ENCODE measurements at places on chromosomes 16 and 17.
A peak's percentile ranks its signal among the peaks of the same experiment; 100 is the strongest.

DNA sequence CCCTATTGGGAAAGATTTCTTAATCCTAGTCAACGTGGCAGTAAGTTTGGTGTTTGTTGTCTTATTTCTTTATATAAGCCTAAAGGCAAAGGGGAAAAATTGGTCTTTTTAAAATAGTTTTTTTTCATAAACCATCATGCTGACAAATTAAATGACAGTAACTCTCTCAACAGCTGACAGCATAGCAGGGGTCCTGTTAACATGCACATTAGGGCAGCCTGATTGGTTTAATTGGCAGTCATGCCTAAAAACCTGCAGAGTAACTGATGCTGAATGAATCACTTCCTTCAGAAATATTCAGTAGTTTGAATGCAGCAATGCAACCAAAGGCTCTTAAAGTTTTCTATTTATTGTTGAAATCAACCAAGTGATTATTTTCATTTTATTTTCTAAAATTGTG lies 85.4 kb downstream of the ITFG1 start:
- no peak for DNase-seq

DNA sequence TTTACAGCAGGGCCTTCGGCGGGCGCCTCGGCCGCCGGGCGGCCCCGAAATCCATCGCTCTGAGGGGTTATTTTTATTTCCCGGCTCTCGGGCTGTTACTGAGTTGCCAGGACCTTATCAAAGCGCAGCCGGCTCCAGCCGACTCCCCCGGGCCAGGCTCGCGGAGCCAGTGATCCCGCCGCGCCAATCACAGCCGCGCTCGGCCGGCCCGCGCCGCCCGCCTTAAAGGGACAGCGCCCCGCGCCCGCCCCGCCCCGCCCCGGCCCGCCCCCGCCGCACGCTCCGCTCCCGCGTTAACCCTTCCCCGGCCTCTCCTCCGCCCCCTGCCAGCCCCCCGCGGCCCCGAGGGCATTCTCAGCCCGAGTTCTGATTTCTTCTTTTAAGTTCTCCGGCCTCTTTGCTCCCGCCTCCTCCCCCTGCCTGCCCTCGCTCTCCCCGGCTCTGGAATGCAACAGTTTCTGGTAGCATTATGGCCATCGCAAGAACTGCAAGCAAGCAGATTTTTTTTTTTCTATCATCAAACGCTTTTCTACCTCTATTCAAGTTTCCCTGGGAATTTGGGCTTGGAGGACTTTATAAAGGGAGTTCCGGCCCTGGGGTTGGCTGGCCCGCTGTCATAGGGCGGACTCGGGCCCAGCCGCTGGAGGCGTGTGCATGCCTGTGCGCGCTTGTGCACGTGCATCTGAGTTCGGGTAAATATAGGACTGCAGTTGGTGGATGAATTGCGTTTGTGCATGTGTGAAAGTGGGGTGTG lies at the start of gene AXIN2:
Gene AXIN2, minus strand, starts transcription at position 197 of the 754 bp plus-strand sequence. CDS start 3,028 bp downstream, outside the sequence.
- peak; percentile 64 for DNase-seq

DNA sequence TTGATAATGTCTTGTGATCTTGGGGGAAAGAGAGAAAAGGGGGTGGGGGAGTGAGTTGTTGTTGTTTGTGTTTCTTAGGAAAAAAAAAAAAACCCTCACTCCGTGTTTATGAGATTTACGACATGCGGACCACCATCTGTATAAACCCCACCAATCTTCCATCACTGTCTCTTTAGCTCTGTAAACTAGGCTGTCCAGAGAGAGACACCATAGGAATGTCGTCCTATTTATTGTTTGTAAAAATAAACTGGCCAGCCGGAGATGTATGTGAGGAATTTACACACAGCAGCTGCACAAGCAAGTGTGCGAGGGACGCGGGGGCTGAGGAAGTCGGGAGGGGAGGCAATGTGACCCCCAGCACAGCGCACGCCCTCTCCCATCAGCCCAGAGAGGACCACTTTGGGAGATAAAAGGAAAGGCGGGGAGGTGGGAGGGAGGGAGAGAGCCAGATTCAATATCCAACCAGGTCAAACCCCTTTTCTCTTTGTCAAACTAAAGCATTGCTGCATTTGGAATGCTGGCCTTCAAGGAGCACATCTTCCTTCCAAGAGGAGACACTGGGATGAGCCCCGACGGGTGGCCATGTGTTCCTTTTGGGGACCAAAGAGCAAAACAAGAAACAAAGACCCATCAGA lies 136.2 kb upstream of the SALL1 start:
- no peak for DNase-seq

DNA sequence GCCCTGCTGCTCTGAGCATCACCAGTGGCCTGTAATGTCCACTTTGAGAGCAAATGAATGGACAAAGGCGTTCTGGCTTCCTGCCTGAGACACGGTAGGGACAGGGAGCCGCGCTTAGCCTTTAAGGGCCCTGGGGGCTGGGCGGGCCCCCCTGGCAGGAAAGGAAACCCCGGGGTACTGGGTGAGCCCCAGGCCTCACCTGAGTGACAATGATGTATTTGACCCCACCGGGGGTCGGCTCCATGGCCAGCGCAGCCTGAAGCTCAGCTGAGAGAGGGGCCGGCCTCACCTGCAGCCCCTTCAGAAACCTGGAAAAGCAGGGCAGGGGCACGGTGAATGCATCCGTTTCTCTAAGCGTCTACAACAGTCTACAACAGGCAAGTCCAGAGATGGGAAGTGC lies 2.2 kb upstream of the CYBA start:
- no peak for DNase-seq

- no peak for DNase-seq
Measured at GRCh38 chr17:17848311-17849082, 11.7 kb upstream of the SREBF1 start.

GRCh38 chr17:82502207-82502606 lies 17.3 kb upstream of the FOXK2 start:
- DNase-seq = no peak

GRCh38 chr17:57899822-57900221 lies 50.0 kb upstream of the MRPS23 start:
- DNase-seq = no peak

DNA sequence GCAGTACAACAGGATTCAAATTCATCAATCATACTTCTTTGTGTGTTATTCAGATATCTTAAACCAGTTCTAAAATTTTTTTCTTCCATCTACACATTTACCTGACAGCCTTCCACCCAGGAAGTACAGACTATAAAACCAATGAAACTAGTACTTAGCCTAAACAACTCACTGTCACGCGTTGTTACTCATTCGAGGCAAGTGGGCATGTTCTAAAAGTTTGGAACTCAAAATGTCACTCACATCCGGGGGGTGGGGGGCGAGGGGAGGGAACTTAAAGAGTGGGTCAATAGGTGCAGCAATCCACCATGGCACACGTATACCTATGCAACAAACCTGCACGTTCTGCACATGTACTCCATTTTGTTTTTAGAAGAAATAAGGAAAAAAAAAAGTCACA lies 90.4 kb upstream of the PLEKHM1 start:
- no peak for DNase-seq

- no peak for DNase-seq
Measured at GRCh38 chr17:74210191-74211140, 2.9 kb upstream of the TTYH2 start.

DNA sequence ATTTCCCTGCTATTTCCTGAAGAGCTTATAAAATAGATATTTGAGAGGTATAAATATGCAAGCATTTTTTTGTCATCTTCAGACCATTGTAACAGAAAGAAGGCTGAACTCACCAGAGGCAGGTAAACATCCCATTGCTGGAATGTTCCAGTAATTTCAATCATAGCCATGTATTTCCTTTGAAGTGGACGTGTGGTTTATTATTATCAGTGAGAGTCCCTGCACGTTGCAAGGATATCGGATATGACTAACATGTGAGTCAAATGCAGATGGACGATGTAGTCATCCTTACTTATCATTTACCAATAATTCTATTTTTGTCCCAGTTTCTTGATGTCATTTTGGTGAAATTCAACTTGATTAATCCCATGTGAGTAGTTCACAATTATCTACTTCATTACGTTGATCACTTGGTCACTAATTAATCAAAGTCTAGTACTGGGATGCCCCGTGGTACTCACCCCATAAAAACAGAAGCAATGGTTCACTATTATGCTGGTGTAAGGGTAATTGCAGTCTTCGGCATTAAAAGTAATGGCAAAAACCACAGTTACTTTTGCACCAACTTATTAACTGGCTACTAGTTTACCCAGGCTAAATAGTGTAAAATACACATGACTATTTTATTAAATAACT lies 89.5 kb downstream of the VAT1L start:
- no peak for DNase-seq

GRCh38 chr17:64420143-64420670 lies 28.7 kb upstream of the MILR1 start:
- DNase-seq = no peak

DNA sequence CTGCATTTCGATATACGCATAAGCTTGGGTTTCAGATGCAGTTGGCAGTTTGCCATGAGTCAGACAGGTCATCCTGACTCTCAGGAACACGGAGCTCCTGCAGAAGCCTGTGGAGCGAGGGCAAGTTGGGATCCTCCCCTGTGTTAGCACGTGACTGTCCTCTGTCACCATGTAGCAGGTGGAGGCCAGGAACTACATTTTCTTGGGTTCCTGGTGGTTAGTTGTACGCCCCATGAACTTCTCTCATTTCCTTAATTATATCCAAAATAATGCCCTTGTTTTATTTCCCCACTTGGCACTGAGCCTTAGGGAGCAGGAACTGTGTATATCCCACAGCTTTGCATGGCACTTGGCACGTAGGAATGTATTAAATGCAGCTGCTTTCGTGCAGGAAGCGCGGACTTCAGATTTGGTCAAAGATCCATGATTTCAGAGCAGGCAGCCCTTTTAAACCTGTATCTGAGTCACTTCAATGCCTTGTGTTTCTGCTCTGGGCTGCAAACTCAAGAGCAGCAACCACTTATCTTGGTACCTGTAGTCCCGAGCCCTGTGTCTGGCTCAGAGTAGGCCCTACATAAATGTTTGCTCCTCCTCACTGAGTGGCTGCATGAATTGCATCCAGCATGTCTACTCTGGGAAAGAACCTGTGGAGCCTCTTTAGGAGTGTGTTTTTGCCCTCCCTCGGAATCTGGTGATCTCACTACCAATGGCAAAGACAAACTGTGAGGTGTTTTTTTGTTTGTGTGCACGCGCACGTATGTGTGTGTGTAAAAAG lies 428.4 kb downstream of the MAF start:
- DNase-seq = no peak

- peak; percentile 27 for DNase-seq
Measured at GRCh38 chr16:49701789-49702494, 154.0 kb downstream of the ZNF423 start.

- no peak for DNase-seq
Measured at GRCh38 chr17:49456183-49456965, 38.7 kb upstream of the NGFR start.

- DNase-seq = no peak
Measured at GRCh38 chr17:20087538-20088250, 78.5 kb downstream of the SPECC1 start.

DNA sequence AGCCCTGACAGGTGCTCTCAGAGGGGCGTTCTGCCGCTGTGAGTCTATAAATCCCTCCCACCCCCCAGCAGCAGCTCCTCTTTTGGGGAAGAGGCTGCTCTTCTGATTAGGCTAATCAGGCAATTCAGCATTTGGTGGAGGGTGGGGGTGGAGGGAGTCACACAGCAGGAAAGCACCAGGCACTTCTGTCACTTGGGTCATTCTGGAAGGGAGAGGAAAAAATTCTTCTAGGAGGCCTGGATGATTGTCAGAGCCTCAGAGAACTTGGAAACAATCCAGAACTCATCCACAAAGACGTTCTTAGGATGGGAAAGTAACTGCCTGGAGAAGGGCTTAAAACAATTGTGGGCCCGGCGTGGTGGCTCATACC lies 7.3 kb upstream of the SSTR2 start:
- no peak for DNase-seq

DNA sequence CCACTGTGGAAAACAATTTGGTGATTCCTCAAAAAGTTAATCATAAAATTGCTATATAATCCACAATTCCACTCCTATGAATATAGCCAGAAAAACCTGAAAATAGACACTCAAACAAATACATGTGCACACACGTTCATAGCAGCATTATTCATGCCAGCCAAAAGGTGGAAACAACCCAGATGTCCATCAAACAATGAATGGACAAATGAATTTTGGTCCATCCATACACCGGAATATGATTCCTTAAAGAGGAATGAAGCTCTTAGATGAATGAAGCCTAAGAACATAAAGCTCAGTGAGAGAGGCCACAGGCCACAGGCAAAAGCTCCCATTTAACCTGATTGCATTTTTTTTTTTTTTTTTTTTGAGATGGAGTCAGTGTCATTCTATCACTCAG lies 114.6 kb upstream of the TNRC6C start:
- DNase-seq = no peak

- DNase-seq = no peak
Measured at GRCh38 chr17:78658281-78658785, 81.1 kb upstream of the DNAH17 start.

- no peak for DNase-seq
Measured at GRCh38 chr16:89957216-89957785, 8.7 kb downstream of the DEF8 start.

GRCh38 chr16:46839986-46840443 lies 9.0 kb upstream of the C16orf87 start:
- DNase-seq = no peak

- DNase-seq = no peak
Measured at GRCh38 chr16:87203060-87203656, 114.0 kb downstream of the C16orf95 start.

DNA sequence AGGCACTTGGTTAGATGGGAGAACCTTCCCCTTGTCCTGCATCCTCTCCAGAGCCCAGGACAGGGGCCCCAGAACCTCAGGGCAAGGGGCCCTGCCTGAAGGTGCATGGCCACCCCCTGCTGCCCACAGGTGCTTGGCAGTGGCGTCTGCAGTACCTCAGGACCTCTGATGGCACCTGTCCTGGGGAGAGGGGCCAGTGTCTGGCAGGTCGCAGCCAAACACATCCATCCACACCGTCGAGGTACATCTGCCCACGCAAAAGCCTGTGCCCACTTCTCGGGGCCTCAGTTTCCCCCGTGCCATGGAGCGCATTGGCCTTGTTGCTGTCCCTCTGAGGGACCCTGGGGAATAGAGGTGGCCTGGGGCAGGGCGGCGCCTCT lies 9.3 kb downstream of the MAP2K3 start:
- DNase-seq = no peak

DNA sequence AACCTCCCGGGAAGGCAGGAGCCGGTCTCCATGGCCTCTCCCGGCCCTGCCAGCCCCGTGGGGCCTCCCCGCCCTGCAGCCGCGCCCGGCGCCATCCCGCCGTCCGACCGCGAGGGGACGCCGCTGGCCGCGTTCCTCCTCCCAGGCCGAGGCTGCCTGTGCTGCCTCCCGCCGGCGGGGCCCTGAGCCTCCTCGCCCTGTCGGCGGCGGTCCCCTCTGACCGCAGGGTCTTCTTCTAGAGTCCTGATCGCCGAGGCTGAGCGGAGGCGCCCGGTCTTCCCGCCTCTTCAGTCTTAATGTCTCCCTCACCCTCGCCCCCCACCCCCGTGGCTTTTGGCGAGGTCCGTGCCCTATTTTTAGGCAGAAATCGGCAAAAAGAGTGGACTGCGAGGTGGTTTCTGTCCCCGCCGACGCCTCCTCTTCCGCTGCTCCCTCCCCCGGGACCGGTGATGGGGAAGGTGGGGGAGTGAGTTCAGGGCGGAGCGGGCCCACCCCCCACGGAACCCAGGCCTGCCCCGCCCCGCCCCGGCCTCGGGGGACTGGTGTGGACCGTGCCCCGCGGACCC lies 794 bp upstream of the CPNE7 start:
- DNase-seq = no peak

- DNase-seq = no peak
Measured at GRCh38 chr17:6796017-6796886, 20.2 kb downstream of the FBXO39 start.

GRCh38 chr17:46764000-46764708 lies 54.3 kb downstream of the WNT3 start:
- no peak for DNase-seq

Measured in omental fat pad (tissue), 4 donors.